NCI-H2029 (cell line): ENCODE measurements at places on chromosomes 12 and 14.

- no peak for DNase-seq
Measured at GRCh38 chr12:22990501-22990900, 365.5 kb downstream of the ETNK1 start.

DNA sequence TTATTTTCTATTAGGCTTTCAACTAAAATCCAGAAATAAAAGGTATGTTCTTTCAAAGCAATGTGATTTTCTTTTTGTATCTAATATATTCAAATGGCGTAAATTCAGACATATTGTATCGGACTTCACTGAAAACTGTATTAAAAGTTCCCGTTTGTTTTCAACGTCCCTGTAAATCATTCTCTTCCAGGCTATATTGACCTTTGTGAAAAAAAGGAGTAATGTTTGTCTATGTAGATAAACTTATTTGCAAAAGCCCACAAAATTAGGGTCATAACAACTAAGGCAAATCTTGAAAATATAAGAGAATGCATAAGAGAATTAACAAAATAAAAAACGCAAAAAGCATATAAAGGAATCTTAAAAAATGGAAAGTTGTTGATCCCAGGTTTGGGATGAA, 1492.4 kb downstream of the AACS start:
- no peak for DNase-seq

DNA sequence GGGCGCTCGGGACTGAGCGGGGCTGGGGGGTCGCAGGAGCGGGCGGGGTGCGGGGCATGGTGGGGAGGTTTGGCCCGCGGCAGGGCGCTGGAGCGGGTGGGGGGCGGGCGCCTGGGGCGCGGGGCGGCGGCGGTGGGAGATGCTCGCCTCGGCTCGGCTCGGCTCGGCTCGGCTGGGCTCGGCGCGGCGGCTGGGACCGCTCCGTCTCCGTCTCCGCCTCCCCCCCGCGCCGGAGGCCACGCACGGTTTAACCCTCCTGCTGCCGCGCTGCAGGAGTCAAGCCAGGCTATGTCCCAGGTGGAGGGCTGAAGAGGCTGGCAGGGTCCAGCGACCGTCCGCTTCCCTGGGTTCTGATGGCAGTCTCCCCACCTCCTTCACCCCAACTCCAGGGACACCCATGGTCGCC, at the start of gene PIANP:
TSS of gene PIANP (minus strand) at position 170 of the 406 bp plus-strand sequence. CDS start 2,754 bp downstream, outside the sequence.
- DNase-seq, result no peak

- DNase-seq, result no peak
Measured at GRCh38 chr14:51507511-51507905, 144.2 kb upstream of the FRMD6 start.

DNA sequence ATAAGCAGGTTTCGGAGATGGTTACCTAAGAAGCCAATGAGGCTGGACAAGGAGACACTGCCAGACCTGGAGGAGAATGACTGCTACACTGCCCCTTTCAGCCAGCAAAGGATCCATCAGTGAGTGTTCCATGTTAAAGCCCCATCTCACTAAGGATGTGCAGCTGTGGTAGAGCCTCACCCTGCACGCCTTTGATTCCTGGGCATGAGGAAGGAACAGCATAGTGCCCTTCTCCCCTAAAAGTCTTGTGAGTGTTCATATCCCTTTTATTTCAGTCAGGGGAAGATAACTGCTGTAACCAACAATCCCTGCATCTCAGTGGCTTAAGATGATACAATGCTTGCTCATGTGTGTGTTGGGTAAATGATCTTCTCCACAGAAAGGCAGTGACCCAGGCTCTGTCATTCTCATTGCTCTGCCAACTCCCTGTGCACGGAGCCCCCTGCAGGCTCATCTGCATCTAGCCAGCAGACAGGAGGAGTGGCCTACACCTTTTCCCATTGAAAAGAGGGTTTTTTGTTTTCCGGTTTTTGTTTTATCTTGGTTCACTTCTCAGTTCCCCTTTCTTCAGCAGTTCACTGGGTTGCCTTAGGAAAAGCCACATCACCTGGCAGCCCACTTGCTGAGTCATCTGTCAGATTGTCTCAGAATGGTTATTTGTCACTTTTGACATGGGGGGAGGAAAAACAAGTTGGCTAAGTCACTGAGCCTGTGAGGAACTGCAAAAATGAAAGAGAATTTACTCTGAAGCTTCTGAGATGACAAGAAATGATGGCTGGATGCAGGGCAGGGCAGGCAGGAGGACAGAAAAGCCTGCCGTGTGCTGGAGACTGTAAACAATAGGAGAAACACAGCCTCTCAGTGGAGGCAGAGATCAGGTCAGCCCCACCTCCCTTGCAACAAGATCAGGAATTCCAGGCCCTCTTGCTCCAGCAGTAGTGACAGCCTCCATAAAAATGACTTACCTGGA, 193.3 kb downstream of the ANO4 start:
- no peak for DNase-seq

- no peak for DNase-seq
Measured at GRCh38 chr12:101441461-101442224, 33.5 kb upstream of the SPIC start.

DNA sequence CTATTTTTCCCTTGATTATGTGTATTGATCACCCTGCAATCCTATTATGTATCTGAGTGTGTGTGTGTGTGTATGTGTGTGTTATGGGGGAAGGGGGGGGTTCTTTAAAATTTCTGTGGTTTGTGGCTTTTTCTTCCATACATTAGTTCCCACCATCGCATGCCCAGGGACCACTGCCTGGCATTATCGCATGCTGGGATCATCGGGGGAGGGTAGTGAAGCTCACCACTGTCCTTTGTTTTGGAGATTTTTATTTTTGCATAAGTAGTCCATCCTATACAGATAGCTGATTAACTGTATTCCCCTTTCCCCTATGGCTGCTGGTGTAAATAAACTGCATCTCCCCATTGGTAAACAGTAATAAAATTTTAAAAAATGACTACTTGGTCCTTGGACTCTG, 3.4 kb downstream of the ATXN7L3B start:
- no peak for DNase-seq

DNA sequence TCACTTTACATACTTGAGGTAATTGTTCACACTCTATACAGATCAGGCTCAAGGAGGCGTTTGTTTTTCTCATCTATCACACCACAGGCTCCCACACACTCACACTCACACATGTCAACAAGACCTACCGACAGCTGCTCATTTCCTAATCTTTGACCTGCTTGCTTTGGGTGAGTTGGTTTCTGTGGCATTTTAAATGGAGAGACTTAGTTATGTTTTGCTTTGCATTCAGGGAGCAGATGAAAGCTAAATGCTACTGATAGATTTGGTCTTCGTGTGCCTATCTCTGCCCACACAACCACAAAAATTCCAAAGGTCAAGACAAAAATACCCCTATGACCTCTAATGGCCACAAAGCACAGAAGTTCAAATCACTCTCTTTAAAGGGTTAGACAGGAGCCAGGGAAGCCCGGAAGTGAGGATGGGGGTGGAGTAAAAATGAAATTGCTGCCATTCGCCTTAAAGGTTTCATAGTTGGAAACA, 203.5 kb upstream of the G2E3 start:
- DNase-seq, result no peak

DNA sequence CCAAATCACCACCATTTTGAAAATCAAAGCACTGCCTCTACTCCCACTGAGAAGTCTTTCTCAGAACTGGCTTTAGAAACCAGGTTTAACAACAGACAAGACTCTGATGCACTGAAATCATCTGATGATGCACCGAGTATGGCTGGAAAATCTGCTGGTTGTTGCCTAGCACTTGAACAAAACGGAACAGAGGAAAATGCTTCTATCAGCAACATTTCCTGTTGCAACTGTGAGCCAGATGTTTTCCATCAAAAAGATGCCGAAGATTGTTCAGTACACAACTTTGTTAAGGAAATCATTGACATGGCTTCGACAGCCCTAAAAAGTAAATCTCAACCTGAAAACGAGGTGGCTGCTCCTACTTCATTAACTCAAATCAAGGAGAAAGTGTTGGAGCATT, 115.0 kb upstream of the NPAS3 start:
- no peak for DNase-seq

DNA sequence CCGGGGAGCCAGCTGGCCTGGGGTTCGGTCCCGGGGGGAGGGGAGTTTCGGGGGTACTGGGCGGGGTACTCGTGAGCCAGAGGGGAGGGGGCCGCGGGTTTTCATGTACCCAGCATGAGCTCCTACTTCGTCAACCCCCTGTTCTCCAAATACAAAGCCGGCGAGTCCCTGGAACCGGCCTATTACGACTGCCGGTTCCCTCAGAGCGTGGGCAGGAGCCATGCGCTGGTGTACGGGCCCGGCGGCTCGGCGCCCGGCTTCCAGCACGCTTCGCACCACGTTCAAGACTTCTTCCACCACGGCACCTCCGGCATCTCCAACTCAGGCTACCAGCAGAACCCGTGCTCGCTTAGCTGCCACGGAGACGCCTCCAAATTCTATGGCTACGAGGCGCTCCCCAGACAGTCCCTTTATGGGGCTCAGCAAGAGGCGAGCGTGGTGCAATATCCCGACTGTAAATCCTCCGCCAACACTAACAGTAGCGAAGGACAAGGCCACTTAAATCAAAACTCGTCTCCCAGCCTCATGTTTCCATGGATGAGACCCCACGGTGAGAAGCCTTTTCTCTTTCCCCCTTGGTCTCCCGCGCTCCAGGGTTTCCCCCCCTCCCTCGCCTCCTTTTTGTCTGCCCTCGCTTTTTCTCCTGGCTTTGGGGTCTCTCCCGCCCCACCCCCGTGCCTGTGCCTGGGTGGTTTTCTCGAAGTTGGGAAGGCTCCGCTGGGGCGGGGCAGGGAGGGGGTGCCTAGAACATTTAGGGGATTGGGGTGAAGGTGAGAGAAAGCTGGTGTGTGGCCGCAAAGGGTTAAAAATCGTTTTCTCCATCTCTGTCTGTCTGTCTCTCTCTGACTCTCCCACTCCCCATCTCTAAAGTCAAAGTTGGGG, 627 bp downstream of the HOXC8 start:
- no peak for DNase-seq

DNA sequence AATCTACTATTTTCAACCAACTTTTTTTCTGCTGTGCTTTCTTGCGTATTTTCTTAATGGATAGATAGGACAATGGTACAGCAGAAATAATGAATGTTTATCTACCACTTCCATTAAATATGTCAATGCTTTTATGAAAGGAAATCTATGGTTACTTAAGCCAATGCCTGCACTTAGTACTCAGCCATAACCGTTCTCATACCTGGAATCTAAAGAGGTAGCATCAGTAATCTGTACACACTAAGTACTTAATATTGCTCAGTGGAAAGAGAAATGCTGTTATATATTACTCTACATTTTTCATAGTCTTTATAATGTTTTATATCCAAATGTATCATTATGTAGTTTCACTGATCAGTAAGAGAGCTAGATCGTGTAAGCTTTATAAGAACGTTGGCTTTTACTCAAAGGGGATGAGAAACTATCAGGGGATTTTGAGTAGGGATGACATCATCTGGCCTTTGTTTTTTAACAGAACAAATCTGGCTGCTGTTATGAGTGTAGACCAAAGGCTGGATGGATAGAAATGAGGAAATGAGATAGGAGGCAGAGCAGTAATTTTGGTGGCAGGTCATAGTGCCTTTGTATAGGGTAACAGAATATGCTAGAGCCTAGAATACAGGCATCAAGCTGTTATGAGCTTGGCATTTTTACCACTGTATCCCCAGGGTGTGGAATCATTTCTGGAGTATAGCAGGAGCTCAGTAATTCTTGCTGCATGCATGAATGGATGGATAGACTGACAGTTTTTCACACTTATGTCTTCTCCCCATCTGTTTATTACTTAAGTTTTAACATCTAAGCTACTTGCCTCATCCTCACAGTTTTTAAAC, 34.0 kb downstream of the ALG10B start:
- no peak for DNase-seq

DNA sequence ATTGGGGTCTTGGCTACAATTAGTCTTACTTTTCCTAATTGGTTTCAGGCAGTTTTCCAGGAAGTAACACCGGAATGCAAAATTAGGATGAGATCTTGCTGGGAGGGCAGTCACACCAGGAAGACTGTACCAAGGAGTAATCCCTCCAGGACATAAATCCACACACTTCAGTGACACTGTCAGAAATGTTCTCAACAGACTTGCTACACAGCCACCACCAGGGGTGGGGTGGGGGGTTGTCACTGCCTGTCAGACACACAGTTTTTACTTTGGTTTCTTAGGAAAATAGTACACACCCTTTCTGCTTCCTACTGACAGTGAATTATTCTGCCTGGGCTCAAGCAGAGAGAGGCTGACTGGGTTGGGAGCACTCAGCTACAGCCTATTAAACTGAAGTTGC, 102.9 kb upstream of the CCDC196 start:
- no peak for DNase-seq

- no peak for DNase-seq
Measured at GRCh38 chr12:47863467-47863866, 41.3 kb downstream of the VDR start.

GRCh38 chr12:130970165-130970907, 16.6 kb downstream of the ADGRD1 start:
- no peak for DNase-seq

- DNase-seq, result peak; percentile 28
Measured at GRCh38 chr14:50830044-50830931, 674 bp downstream of the NIN start.

- DNase-seq, result no peak
Measured at GRCh38 chr14:54627219-54627539, 60.3 kb downstream of the SAMD4A start.

GRCh38 chr12:90484094-90484493, 470.9 kb downstream of the CCER1 start:
- DNase-seq, result no peak

DNA sequence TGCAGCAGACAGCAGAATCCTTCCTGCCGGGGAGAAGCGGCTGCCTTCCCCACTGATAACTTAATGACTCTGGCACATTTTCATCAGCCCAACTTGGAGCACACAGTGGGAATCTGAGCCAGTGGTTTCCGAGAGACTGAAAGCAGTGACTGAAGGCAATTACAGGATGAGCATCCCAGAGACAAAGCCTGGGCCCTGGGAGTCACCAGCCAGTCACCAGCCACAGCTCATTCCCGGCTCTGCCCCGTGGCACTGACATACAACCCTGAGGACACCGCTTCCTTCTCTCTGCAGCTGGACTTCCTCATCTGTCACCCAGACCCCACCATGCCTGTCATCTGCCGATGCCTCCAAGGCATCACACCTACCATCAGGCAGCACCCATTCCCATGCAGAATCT, 192.3 kb downstream of the DPF3 start:
- no peak for DNase-seq

DNA sequence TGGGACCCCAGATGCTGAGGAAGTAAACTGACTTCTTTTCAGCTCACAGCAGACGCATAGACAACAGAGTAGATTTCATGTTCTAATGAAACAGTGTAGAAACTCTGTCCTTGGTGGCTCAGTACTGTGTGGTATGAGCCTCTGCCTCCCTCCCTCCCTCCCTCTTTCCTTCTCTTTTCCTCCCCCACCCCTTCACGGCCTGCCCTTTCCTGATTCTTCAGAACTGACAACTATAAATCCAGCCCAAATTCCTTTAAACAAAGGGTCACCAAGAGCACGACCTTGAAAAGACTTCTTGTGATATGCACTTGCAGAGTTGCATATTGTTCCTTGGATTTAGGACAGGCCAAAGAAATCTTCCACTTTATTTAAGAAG, 164.0 kb downstream of the ETV6 start:
- DNase-seq, result no peak

- no peak for DNase-seq
Measured at GRCh38 chr12:98916106-98916505, 271.0 kb downstream of the APAF1 start.
